ENCODE measurements at places on chromosomes 16 and 17.

DNA sequence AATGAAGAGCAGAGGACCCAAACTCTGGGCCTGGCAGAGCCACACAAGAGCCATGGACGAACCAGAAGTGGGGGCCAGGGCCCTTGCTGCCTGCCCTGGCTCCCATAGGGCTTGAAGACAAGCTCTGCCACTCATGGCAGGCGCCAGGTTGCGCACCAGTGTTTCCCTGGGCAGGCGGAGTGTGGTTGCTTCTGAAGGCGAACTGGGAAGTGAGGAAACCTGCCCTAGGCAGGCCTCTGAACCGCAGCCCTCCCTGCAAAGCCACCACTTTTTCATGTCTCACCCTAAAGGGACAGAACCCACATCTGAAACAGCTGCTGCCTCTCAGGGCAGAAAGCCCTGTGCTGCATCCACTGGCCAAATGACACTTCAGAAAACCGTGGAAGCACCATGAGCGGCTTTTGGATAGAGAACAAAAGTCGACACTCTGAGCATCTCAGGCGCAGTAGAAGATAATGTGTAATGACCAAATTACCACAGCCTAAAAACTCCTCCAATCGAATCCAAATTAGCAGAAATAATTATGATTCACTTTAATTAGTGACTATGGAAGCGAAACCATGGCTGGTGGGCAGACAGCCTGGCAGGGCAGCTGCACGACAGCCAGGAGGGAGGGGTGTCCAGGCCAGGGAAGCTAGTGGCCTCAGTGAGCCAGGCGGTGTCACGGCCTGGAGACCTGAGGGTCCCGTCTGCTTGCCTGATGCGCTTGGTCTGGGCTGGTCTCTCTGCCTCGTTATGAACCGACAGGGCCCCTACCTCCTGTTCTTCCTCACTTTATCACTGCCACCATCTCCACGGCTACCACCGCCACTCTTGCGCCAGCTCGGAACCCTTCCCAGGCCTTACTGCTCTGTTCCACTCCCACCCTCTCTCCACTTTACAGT, 59.1 kb downstream of the PRMT7 start:
- DNase-seq, result no peak

- no peak for DNase-seq
Observed at GRCh38 chr17:74801896-74802295, 25.8 kb upstream of the NAT9 start.

DNA sequence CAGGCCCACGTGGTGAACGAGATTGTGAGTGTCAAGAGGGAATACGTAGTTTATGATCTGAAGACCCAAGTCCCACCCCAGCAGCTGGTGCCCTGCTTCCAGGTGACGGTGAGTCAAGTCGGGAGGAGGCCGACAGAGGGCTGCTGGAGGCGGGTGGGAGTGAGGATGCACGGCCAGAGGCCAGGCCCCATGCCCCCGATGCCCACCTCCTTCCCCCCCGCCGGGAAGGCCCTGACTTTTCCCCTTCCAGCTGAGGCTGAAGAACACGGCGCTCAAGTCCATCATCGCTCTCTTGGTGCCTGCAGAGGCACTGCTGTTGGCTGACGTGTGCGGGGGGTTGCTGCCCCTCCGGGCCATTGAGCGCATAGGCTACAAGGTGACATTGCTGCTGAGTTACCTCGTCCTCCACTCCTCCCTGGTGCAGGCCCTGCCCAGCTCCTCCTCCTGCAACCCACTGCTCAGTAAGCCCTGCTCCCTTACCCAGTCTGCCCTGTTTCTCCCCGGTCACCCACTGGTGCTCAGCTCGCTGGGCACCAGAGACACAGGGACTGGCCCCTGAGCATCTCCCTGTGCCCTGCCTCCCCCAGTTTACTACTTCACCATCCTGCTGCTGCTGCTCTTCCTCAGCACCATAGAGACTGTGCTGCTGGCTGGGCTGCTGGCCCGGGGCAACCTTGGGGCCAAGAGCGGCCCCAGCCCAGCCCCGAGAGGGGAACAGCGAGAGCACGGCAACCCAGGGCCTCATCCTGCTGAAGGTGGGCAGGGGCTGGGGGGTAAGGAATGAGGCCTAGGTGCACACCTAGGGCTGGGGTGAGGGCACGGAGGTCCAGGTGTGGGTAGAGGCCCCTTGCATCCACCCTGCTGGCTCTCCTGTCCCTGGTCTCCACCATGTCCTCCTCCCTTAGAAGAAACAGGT, 2.6 kb downstream of the ZACN start:
- no peak for DNase-seq

GRCh38 chr17:57926723-57927047, 28.5 kb downstream of the CUEDC1 start:
- DNase-seq, result no peak

GRCh38 chr16:56303880-56304279, 112.6 kb downstream of the GNAO1 start:
- DNase-seq, result no peak

GRCh38 chr17:81466564-81467472, 45.8 kb downstream of the ACTG1 start:
- DNase-seq, result no peak

DNA sequence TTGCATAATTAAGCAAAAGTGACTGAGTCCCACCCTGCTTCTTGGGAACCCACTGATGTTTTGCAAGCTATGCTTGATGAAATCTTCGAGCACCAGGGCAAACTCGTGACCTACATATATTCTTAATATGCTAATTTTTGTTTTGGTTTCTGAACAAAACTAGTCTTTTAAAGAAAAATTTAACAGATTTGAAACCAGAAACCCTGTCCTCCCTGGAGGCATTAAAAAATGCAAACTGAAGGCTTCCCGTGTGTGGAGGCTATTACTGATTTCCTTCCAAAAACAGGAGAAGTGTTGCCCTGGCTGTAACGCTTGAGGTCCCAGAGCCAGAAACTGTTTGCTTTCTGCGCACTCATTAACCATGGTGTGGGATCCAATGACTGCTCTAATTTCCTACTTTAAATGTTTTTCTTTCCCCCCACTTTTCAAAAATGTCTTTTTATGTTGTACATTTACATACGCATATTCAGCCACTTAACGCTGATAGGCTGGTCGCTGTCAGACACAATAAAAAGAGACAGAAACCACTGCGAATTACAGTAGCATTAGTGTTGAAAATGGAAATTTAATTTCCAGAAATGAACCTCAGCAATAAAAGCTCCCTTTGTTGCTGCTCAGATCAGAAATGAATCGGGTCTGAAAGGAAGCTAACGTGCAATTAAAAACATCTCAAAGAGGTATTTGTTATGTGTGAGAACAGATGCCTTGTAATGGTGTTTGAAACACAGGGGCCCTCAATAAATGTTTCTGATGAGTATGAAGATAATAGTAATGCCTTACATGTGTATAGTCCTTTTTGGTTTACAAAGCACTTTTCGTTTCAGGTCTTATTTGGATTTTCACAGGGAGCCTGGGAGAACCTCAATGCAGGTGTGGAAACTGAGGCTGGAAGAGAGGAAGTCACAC, 39.9 kb upstream of the IRX6 start:
- no peak for DNase-seq

GRCh38 chr17:10119203-10120108, 79.0 kb downstream of the GAS7 start:
- peak; percentile 22 for DNase-seq

DNA sequence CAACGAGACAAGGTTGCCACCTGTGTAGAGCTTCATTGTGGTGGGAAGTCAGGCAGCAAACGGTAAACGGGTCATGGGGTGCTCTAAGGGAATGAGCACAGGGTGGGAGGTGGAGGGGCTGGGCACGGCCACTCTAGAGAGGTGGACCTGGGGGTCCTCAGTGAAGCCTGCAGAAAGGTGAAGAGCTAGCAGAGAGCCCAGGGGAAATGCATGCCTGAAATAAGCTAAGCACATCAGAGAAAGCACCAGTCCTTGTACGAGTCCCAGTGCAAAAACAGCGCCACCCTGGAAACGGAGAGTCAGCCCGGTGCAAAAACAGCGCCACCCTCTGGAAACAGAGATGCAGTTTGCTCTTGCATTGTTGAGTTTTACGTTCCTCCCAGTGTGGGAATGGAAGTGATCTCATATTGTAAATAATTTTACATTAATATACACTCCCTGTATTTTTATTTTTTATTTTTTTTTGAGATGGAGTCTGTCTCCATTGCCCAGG, 65.0 kb downstream of the TBC1D16 start:
- no peak for DNase-seq

- DNase-seq, result peak; percentile 13
Observed at GRCh38 chr17:68102318-68102758, 66.8 kb downstream of the KPNA2 start.

GRCh38 chr17:53765609-53766008, 57.1 kb upstream of the KIF2B start:
- no peak for DNase-seq

DNA sequence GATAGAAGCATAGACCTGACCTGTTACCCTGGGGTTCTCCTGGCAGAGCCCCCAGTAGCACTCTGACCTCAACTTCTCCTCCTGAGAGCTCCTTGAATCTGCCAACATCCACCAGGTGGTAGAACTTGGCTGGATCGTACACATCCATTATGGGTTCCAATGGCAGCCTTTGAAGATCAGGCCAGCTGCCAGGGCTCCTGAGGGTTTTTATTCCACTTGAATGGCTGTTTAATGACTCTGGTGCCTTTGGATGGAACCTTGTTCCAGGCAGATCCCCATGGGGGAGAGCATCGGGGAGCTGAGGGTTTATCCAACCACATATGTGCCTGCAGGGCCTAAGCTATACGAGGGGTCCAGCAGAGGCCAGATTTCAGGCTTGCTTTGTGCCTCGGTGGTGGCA, 47.1 kb upstream of the CLEC19A start:
- DNase-seq, result no peak

DNA sequence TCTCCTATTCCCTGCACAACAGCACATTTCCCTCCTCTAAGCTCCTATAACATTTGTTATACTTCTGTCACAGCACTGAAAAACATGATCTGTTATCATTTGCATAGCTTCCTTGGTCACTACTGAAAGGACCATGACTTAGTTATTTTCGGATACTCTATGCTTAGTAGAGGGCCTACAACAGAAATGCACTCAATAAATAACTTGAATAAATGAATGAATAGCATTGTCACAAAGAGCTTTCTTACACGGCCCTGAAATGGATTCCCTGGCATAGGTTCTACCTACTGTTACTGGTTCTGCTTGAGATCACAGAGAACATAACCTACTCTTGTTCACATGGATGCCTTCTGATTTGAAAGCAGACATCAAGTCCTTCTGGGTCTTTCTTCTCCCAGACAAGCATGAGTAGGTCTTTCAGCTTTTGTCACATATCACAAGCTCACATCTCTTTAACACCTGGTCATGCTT, 41.6 kb downstream of the MYO1D start:
- DNase-seq, result no peak

DNA sequence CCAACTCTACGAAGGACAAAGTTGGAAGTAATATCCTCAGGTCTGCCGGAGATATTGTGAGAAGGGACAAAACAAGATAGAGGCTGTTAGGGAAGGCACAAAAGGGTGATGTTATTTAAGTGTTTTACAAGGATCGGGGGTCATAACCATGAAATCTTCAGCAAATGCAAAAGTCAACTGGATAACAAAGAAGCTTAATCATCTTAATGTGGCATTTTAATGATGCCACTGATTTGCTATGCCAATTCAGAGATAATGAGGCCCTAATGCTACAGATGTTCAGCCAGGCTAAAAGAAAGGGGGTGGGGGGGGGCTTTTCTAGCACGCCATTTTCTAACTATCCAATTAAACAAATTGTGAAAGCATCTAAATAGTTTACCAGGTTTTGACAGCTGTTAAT, 63.1 kb downstream of the IKZF3 start:
- DNase-seq, result no peak

- no peak for DNase-seq
Observed at GRCh38 chr17:16073845-16074244, 74.2 kb downstream of the TTC19 start.

DNA sequence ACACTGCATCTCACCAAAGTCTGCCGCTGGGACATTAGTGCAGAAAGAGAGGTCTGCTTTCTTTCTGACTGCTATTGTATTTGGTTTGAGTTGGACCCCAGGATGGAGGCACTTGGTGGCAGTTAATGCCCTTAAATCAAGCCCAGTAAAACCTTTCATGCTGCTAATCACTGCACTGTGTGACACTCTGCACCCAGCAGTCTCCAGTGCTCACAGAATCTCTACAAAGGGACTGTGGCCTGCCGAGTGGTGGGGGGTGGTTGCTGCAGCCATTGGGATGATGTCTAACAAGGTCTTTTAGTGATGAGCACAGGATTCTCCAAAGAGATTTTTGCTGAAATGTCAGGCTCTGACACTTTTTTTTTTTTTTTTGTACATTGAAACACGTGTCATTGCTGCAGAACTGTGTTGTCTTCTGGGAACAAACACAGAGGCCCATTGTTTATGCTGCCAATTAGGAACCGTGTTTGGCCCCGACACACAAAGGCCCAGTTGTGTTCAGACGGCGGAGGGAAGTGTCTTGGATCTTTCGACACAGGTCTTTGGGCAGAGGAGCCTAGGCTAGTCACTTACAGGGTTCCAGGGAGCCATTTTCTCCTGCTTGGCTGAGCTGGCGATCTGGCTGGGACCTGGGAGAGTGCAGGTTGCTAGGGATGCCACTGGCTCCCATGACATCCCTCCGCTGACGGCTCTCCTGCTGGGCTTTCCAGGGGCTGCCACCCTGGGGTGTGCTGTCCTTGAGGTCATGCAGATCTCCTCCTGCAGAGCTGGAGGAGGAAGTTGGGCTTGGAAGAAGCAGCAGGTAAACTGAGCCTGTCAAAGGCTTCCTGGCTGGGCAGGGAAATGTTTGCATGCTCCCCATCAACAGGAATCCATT, 16.2 kb upstream of the TNRC6C start:
- DNase-seq, result peak; percentile 71

- no peak for DNase-seq
Observed at GRCh38 chr16:31362476-31363405, 7.8 kb downstream of the ITGAX start.

DNA sequence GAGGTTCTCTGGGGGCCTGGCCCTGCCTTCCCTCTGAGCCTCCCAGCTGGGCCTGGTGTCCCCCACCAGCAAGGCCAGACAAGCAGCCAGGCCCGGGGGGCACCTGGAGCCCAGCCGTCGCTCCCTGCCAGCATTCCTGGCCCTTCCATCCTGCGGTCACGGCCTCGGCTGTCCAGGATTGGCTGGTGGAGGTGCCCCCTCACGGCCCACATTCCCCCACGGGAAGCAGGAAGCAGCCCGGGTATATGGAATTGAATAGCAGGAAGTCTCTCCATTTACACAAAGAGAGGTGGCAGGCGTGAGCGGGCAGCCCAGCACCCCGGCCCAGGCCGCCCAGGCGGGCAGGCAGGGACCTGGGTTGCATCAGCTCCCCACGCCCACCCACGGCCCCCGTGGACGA, 14.5 kb downstream of the TRAF7 start:
- no peak for DNase-seq

DNA sequence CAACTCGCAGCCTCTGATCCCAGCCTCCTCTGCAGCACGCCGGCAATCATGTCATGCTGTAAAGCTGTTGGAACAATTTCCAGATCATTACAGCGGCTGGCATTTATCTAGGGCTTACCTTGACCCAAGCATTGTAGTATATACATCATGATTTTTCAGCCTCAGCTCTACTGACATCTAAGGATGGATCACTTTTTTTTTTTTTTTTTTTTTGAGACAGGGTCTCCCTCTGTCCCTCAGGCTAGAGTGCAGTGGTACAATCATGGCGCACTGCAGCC, 103.3 kb downstream of the CMIP start:
- DNase-seq, result no peak
